ENCODE measurements at places on chromosomes 3 and 15.

DNA sequence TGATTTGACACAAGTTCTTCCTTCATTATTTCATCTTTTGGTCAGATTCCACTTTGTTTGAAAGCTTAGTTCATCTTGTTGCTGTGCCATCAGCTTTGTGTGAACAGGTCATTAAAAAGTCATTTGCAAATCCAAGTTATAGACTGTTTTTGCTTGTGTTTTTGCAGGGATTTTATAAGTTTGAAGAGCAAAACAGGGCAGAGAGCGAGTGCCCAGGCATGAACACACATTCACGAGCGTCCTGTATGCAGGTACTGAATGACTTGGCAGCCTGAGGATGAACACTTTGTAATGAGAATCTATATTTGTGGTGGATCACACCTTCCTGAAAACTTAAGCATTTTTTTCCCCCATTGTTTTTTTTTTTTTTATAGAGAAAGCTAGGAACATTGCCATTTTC, 60.6 kb upstream of the SAMMSON start:
- DNase-seq, result no peak

DNA sequence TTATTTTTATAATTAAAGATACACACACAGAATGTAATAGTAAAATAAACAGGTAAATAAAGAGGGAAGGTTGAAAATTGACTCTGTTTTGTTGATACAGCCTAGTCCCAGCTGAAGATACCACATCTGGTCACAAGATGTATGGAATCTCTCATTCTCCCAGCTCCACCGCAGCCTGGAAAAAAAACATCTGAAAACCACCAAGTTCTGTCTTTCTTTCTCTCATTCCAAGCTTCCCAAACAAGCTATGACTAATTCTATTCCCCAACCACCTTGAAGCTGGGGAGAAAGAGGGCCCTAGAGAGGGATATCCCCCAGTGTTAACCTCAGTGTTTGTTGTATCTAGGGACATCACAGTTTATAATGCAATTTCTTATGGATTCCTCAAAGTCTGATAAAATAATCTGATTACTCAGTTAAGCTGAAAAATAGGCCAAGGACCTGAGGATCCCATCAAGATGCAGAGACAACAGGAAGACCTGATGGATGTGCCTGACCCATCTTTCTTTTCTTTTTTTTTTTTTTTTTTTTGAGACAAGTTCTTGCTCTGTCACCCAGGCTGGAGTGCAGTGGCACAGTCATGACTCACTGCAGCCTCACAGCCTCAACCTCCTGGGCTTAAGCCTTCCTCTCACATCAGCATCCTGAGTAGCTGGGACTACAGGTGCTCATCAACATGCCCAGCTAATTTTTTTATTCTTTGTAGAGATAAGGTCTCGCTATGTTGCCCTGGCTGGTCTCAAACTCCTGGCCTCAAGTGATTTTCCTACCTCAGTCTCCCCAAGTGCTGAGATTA, 38.1 kb downstream of the SRGAP3 start:
- peak; percentile 56 for DNase-seq

DNA sequence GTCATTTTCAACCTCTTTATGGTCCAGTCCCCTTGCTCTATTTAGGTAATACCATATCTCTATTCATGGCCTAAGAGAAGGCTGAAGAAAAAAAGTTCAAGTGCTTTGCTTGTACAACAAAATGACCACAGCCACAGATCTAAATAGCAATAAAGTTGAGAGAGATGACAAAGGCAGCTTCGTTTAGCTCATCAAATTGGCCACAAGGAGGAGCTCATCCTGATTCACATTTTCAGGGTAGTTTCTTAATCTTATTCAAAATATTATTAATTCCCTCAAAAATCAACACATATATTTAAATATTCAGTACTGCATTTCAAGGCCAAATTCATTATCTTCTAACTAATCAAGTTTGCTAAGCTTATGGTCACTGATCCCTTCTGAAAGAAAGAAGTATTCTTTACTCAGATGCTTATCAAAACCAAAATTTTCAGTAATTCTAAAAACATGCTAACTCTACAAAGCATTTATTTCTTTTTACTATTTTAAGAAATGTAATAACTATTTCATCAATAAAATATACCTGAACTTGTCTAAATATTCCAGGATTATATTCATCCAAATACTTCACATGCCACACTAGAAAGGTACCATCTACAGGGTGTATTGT, 85.5 kb downstream of the DMXL2 start:
- peak; percentile 23 for DNase-seq

DNA sequence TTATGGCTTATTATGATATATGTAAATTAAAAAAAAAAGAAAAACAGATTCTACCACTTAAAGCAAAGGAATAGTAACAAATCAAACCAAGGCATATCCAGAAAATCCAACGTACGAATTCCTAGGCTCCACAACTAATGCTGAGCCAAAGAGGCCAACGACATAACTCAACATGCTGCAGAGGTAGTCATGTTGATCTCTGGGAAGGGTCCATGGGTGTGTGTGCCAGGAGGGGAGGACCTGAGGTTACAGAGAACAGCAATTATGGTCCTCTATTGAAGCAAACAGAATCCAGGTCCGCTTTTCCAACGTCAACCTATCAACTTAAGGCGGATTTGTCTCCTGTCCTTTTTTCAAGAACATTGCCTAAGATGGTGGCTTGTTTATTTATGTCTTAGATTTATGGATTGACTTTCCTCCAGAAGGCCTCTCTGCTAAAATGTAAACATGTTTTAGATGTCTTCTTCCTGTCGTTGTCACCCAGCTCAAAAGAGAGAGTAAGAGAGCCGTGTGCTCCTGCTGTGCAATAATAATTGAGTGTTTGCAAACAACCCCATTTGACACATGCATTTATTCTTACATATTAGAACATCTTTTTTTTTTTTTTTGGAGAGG, 20.4 kb downstream of the NANOGP8 start:
- no peak for DNase-seq

DNA sequence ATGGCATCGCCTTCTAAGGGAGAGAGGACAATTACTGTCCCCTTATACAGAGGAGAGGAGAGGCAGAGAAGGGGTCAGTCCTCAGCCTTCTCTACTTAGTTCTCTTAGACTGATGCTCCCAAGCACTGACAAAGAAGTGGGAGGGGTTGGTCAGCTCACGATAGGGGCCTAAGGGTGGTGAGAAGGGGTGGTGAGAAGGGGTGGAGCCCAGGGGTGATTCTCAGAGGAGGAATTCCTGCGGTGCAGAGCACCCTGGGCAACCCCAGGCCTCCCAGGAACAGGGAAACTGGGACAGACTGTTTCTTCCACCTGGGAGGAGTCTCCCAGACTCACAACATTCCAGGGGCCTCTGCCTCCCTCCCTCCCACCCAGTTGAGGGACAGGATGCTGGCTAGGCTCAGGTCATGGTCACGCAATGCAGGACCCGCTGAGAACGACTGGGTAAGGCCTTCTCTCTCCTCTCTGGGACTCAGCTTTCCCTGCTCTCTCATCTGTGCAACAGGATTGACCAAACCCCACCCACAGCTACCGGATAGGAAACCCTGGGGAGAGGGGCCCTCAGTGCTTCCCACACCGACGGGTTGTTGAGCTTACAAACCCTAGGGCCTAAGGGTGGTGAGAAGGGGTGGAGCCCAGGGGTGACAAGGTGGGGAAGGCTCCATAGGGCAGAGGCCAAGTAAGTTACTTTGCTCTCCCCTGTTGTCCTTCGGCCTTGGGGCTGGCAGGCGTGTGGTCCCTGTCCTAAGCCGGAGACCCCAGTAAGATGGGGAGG, 1.5 kb downstream of the TPRA1 start:
- peak; percentile 58 for DNase-seq

GRCh38 chr3:128499724-128500275, 6.8 kb upstream of the GATA2 start:
- DNase-seq, result peak; percentile 27

DNA sequence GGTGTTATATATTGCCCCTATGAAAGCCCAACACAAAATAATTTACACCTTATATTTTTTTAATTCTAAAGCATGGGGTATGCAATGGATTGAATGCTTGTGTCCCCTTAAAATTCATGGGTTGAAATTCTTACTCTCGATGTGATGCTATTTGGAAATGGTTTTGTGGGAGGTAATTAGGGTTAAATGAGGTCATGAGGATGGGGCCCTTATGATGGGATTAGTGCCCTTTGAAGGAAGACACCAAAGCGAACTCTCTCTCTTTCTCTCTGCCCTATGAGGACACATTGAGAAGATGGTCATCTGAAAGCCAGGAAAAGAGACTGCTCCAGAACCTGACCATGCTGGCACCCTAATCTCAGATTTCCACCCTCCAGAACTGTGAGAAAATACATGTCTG, 7.6 kb upstream of the SRGAP3 start:
- DNase-seq, result no peak

DNA sequence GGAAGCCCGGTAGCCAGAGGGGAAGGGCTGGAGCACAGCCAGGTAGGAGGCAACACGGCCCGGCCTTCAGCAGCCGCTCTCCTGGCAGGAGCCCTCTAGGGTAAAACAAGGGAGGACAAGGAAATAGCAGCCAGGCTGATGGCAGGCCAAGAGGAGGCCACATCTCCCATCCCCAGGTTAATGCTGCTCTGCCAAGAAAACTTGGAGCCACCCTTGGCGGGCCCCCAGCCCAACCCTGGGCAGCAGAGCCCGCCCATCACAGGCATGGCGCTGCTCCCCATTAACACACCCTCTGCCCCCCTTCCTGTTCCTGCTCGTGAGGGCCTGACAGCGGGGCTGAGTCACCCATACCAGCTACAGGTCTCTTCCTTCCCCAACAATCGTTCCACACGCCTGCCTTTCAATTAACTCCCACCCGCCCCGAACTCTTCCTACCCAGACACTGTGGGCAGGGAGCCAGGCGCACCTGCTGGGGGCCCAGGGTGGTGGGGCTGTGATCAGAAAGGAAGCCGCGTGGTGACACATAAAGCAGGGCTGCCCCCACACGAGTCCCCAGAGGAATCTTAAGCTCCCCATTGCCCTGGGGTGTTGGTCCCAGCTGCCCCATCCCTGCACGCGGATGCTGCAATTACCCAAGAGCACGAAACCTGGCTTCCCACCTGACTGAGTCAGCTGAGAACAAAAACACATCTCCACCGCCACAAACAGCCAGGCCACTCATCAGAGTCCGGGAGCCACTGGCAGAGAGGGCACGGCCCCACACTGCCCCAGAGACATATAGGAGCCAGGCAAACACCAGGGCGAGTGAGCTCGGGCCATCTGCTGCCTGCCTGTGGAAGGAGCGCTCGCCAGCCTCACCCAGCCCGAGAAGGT, at the start of gene C15orf62:
Gene C15orf62, plus strand, starts transcription at position 707 of the 873 bp plus-strand sequence. CDS start 516 bp downstream, outside the sequence.
- no peak for DNase-seq

DNA sequence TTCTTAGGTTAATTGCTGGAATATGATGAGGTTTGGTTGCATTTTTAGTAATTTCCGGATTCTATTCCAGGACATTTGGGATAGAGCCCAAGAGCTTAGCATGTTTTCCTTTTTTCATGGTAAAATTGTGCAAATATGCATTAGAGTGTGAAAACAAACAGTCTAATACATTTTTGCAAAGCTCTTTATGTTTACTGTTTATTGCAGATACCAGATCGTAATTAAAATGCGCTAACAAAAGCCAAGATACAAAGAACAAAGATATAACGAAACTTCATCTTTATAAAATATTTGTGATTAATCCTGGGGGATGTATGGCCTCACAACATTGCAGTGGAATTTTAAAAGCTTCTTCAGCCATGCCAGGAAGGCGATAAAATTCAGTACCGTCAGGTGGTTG, 94.5 kb upstream of the TBC1D5 start:
- no peak for DNase-seq

GRCh38 chr3:82129221-82129801, 367.9 kb upstream of the GBE1 start:
- no peak for DNase-seq

- no peak for DNase-seq
Measured at GRCh38 chr3:51947215-51947900, 5.2 kb downstream of the PARP3 start.

DNA sequence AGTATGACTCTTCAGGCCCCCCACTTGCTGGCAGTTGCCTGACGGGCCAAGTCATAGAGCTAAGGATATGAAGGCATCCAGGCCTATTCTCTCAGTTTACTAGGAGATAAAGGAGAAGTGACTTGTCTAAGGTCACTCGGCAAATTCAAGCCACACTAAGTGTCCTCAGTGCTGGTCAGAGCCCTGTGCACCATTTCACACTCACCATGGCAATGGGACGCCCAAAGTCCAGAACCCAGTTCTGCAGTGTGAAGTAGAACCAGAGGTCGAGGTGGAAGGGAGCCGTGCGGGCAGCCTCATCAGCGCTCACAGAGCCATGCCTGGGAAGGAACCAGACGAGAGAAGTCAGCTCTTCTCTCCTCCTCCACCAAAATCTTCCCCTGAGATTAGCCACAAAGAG, 11.2 kb downstream of the CLN6 start:
- DNase-seq, result no peak

GRCh38 chr15:90344662-90345061, 7.4 kb upstream of the ZNF774 start:
- DNase-seq, result no peak

- no peak for DNase-seq
Measured at GRCh38 chr3:18228060-18228459, 197.1 kb downstream of the SATB1 start.

DNA sequence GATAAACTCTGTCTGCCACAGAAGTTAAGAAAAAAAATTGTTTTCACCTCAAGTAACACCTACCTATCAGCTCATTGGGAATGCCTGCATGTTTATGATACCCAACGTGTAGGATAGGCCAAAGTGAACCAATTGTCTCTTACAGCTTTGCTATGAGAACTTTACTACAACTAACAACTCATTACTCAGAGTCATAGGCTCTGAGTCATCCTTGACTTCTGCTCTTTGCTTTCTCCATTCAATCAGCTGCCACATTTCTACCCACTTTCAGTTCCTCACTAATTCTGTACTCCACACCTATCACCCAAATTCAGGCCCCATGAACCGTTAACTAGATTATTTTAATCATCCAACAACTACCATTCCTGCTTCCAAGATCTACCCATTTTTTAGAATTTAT, 843.9 kb downstream of the TUSC7 start:
- DNase-seq, result peak; percentile 73

DNA sequence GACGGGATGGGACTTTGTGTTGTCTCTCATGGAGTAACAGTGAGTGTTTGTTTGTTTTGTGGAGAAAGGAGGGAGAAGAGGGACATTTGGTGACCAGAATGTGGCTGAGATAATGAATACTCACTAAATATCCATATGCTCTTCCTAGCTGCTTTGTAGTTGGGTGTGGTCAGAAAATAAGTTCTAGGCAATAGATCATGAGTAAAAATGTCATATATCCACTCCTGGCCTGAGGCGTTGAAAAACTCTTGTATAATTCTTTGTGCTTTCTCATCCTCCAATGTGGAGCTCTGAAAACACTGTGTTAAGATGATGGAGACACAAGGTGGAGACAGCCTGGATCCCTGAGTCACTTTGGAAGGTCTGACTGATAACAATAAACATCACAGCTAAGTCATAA, 28.0 kb upstream of the IL16 start:
- DNase-seq, result no peak

Measured in HCEC 1CT (cell line).